Vagina (tissue), 2 donors: ENCODE measurements at places on chromosomes 6 and 20.

DNA sequence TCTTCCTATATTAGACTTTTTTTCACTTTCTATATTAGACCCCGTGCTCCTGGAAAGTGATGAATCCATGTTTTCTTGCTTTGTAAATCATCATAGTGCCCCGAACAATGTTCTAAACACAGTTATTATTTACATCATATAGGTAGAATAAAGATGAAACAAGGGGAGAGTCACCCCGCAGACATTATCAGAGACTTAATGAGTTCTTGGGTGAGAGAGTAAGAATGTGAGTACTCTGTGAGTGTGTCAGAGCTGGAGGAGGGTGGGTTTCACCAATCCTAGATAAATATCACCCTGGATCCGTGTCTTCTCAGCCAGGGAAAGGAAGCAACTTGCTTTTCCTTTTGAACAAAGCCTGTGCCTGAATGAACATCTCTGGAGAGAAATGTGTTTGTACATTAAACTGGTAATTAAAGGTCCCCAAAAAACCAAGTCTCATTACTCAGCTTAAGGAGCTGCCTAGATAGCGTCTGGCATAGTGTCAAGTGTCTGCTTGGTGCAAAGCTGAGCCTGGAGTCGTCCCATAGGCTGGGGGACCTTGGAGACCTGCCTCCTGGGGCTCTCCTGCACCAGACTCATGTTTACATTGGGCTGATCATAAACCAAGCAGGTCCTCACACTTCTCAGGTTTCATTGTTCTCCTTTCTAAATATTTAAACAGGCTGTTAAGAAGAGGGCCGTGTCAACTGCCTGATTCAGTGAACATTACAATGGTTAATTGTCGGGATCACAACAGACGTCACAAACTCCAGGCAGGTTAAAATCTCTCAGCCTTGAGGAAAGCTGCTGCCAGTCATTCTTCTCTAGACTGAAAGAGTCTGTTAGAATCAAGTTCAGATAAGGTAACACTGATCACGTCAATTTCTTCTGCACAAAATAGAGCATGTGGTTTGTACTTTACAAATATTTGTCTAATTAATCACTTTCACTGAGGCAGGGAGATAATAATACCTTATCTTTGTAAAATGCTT lies 179.7 kb upstream of the MYLIP start:
- DNase-seq = no peak

DNA sequence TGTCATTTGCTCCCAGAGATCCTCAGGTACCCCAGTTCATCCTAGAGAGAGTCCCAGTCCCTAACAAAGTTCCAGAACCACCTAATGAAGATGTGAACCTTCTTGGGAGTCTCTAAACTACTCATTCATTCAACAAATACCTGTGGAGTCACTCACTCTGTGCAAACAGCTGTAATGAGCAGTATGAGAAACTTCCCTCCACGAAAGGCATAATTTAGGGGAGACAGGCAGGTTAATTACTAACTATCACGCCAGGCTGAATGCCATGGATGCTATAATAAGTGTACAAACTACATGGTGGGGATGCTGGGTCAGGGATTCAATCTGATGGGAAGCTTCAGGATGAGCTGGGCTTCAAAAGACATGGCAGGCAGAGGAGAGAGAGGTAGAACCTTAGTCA lies 70.1 kb upstream of the AFDN start:
- DNase-seq = no peak

DNA sequence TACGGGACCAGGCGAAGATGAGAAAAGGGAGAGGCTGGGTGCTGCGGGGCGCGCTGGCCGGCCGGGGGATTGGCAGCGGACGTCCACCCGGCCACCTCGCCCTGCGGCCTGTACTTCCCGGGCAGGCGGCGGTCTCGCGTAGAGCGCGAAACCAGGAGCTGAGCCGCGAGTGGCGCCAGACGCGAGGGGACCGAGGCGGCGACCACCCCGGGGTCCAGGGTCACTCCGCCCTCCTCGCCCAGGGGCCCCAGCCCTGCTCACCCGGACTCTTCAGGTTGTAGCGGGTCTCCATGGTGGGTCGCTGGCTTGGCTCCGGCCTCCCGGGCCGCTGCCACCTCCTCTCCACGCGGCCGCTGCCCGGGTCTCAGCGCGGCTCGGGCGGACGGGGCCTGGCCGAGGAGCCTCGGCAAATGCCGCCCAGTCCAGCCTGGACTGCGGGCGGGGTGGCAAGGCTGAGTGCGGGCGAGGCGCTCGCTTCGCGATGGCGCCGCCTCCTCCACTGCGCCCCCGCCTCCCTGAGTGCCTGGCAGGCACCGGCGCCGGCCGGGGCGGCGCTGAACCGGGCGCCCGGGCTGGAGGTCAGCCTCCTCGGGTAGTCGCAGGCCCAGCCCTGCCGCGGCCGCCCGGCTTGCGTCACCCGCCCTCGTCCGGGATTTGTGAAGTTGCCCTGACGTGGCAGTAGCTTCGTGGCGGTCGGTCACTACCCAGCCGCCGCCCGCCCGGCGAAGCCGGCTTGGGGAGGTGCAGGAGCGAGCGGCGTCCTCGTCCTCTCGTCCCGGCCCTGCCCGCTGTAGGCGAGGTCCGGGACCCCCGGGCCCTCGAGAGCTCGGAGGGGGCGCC lies at the start of gene UBE2J1:
Gene UBE2J1, minus strand, starts transcription at position 445 of the 840 bp plus-strand sequence. Its CDS starts 153 bp downstream, at position 292.
- DNase-seq = peak; percentile 92

- DNase-seq = no peak
Observed at GRCh38 chr6:116475141-116475540, 14.0 kb downstream of the CALHM6 start.

- DNase-seq = no peak
Observed at GRCh38 chr6:166335378-166336302, 6.7 kb downstream of the SFT2D1 start.

DNA sequence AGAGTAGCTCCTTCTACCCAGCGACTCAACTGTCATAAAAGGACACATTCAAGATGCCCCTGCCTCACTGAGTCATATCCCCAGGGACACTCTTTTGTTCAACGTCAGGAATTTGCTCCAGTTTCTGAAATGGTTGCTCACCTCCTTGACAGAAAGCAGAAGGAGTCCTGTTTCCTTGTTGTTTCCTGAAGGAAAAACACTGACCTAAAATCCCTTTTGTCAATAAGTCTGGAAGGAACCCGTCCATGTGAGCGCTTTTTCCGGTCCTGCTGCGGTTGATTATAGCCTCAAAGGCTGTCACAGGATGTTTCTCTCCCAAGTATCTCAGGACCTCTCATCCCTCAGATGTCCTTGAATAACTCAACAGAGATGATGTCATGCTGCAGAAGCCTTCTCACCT lies 113.6 kb upstream of the PLEKHG1 start:
- DNase-seq = no peak
